GM23248 (cell line): ENCODE measurements at places on chromosomes 7 and 10. TPM values are rescaled to one million over a fixed set of nuclear protein-coding genes. Genes with fewer than 3 reads are reported as not detected.

DNA sequence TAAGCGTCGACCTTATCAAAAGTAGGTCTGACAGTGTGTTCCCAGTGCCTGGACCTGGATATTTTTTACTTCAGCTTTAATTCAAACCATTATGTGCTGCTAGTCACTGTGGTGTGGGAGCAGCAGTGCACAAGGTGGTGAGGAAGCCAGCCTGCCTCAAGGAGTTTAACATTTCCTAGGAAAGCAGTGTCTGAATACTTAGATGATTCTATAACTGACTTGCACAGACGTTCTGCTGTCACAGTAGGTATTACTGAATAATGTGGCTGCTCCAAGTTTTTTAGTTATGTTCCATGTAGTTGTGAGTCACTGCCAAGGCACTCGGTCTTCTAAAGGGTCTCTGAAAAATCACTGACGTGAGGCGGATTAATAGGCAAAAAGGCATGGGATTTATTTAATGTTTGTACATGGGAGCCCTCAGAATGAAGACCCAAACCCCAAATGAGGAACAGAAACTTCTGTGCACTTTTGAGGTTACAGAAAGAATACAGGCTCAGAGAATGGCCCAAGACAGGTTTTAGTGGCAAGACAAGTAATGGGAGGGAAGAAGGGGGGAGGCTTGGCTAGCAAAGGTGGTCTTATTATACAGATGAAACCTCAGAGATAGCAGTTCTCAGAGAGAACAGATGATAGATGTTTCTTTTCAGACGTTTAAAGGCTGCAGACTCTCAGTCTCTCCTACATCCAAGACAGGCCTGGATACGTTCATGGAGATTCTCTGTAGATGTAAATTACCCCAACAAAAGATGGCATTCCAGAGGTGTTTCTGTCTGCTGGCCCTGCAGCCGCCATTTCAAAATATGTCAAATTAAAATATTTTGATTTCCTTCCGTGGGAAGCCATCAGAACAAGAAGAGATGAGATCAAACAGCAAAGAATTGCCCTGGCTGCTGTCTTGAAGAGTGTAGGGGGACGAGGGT is 209.3 kb downstream of the SDK1 start:
- DNase-seq, result no peak

- peak; percentile 41 for DNase-seq
These were observed 195.0 kb upstream of the PLXNA4 start for GRCh38 chr7:132771301-132771730.

WNT8B gene
- not detected in 2 replicates for total RNA-seq

ITPRID1 gene
- not detected in 2 replicates for total RNA-seq

TWIST1 gene
- 45.7 and 47.8 TPM in 2 replicates for total RNA-seq

CPA2 gene
- not detected in 2 replicates for total RNA-seq

GRCh38 chr10:48981310-48981907 is 41.8 kb upstream of the LRRC18 start:
- DNase-seq, result peak; percentile 66

GRCh38 chr10:101050208-101051069 is 11.3 kb upstream of the KAZALD1 start:
- DNase-seq, result peak; percentile 65

GRCh38 chr7:96182424-96183158 is 139.3 kb downstream of the SLC25A13 start:
- DNase-seq, result no peak
